ENCODE measurements at places on chromosomes 6 and 20. TPM values are rescaled to one million over a fixed set of nuclear protein-coding genes. Genes with fewer than 3 reads are reported as not detected.

The DUSP15 gene
- total RNA-seq: 4.0 TPM

DNA sequence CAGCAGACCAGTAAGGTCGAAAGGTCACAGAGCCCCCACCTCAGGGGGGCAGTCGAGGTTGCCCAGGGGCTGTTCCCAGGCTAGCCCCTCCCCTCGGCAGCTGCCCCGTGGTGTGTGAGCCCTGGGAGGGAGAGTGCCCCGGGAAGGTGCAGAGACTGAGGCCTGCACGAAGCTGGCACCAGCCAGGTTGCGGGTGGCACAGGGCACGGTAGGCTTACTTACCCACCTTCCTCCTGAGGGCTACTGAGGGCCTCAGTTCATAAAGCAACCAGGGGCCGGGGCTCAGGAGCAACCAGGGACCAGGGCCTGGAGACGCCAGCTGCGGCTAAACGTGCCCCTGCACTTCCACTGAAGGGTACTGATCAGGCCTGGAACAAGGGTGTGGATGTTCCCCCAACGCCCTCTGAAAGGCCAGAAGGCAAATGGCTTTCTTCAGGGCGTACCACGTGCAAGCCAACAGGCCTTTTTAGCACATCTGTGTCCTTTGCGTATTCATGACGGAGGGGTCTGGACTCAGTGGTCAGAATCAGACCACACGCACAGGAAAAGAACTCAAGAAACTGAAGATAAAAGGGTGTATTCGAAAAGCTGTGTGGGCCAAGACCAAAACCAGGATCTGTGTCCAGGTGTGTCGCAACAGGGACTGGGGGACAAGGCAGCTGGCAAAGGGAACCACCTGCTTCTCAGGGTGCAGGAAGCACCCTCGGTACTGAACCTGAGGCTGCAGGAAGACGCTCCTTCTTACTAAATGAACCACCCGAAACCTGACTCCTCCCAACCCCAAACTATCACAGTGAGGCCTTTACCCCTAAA, 24.5 kb upstream of the TCFL5 start:
- DNase-seq: no peak

The KCNB1 gene
- total RNA-seq: 1.9 TPM

DNA sequence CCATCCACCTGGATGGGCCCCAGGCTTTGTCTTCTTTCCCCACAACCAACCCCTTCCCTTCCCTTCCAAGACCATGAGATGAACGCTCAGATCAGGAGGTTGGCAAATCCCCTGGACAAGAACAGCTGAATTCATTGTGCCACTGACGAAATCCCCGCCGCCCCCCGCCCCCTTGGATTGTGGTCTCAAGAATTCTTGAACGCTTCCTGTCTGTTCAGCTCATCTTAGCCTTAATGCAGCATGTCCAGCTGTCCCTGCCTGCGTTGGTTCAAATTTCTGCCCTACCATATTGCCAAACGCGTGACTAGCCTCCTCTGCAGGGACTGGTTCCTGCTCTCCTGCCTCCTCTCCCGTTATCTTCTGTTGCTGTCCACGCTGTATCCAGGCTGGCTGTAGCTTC, 133.2 kb downstream of the CDH4 start:
- no peak for DNase-seq

The OLIG3 gene
- total RNA-seq: not detected

DNA sequence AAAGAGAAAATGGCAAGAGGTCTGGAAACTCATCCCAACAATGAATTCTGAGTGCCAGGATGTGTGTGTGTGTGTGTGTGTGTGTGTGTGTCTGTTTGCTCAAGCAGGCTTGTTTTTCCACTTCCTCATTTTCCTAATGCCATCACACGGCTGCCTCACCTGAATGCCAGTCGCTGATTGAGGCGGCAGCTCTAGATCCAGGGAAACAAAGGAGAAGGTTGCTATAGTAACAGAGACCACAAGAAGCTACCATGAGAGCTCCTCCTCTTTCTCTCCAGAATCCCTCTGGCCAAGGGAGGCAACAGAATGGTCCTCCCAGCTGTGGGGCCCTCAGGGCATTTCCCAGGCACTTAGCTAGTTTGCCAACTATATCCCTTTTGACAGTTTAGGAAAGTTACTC, 241.1 kb upstream of the TSHZ2 start:
- DNase-seq: no peak

DNA sequence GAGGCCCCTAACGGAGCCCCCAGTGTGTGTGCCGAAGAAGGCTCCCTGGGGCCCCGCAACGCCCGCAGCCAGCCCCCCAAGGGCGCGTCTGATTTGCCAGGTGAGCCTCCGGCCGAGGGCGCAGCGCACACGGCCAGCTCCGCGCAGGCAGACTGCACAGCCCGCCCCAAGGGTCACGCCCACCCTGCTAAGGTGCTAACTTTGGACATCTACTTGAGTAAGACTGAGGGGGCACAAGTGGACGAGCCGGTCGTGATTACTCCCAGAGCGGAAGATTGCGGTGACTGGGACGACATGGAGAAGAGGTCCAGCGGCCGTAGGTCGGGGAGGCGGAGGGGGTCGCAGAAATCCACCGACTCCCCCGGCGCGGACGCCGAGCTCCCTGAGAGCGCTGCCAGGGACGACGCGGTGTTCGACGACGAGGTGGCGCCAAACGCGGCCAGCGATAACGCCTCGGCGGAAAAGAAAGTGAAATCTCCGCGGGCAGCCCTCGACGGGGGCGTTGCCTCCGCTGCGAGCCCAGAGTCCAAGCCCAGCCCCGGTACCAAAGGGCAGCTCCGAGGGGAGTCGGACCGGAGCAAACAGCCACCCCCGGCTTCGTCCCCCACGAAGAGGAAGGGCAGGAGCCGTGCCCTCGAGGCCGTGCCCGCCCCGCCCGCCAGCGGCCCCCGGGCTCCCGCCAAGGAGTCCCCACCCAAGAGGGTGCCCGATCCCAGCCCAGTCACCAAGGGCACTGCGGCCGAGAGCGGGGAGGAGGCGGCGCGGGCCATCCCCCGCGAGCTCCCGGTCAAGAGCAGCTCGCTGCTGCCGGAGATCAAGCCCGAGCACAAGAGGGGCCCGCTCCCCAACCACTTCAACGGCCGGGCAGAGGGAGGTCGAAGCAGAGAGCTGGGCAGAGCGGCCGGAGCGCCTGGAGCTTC, 117.0 kb downstream of the RTN4IP1 start:
- DNase-seq: peak; percentile 77

GRCh38 chr6:16832043-16832567, 70.8 kb upstream of the ATXN1 start:
- no peak for DNase-seq

DNA sequence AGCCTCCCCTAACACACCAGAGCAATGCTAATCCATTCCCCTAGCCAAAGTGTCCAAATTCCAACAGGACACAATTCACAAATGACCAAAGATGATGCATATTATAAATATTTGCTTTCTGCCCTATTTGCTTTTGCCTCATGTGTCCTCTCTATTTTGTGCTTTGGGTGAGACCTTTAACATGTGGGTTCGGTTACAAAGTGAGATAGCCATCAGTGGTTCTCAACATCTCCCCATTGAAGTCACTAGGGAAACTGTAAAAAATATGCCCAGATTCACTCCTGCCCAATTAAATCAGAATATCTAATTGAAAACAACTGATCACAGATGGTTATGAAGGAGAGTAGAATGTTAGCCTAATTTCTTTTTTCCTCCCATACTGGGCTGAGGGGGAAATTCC, 159.2 kb downstream of the MTFR2 start:
- DNase-seq: no peak

The ASIP gene
- total RNA-seq: 9.5 TPM

DNA sequence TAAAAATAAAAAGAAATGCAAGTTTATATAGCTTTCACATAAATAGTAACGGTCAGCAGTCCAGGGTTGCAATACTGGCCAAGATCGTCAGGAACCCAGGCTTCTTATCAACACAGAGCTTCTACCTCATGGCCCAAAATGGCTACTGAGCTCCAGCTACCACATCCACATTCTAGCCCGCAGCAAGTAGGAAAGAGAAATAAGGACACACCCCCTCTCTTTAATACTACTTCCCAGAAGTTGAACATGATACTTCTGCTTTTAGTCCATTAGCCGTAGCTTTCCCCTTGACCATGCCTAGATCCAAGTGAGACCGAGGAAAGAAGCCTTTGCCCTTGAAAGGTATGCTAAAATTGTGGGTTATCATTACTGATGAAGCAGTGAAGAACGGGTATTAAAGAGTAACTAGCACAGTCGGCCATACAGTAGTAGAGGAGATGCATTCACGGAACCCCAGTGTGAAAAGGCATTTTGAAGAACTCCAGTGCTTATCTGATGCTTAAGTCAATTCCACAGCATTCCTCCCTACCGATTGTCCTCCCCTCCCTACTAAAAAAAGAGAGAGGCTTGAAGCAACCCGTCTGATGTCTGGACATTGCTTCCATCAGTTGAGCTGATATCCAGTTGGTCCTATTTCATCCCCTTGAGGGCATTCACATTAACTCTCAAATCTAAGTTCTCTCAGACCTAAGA, 226.9 kb upstream of the RREB1 start:
- DNase-seq: no peak

- DNase-seq: no peak
These were observed 101.3 kb downstream of the SNX5 start for GRCh38 chr20:17867131-17867925.

GRCh38 chr6:36825994-36826393, 13.2 kb downstream of the CPNE5 start:
- DNase-seq: no peak

The TMEM170B gene
- 5.4 TPM for total RNA-seq

- DNase-seq: no peak
These were observed 344.8 kb upstream of the EYS start for GRCh38 chr6:66051812-66052211.

DNA sequence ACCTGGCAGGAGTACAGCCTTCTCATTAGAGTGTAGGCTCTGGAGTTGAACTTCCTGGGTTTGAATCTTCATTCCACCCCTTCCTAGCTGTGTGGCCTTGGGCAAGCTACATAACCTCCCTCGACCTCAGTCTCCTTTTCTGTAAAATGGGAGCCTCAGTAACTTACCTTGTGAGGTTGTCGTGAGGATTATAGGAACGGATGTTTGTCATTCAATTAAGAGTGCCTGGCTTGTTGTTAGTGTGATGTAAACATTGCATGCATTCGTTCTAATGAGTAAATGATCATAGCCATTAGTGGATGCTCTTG, 45.2 kb downstream of the TOX2 start:
- no peak for DNase-seq

The FBXO9 gene
- total RNA-seq: 54.9 TPM

DNA sequence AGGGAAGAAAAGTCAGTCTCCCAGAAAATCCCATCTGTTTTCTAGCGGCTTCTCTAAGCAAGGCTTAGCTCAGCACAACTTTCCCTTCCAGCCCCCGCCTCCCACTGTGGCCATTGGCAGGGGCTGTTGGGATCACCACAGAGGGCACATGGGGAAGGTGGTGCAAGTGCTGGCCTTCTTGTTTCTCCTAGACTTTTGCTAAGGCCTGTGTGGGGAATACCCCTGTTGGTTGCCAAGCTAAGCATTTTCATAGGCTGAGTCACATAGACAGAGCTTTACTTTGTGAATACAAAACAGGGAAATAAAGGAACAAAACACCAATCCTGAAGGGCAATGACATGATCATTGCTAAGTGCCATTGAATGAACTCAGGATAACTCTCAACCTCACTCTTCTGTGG, 32.4 kb upstream of the TIAM2 start:
- DNase-seq: no peak

GRCh38 chr20:61742097-61742825, 323.4 kb downstream of the TAF4 start:
- DNase-seq: no peak

- no peak for DNase-seq
These were observed 134.5 kb upstream of the EXOC2 start for GRCh38 chr6:827431-827830.

GRCh38 chr6:21504790-21505189, 88.8 kb upstream of the SOX4 start:
- no peak for DNase-seq

The GRM1 gene
- total RNA-seq: 1.3 TPM

DNA sequence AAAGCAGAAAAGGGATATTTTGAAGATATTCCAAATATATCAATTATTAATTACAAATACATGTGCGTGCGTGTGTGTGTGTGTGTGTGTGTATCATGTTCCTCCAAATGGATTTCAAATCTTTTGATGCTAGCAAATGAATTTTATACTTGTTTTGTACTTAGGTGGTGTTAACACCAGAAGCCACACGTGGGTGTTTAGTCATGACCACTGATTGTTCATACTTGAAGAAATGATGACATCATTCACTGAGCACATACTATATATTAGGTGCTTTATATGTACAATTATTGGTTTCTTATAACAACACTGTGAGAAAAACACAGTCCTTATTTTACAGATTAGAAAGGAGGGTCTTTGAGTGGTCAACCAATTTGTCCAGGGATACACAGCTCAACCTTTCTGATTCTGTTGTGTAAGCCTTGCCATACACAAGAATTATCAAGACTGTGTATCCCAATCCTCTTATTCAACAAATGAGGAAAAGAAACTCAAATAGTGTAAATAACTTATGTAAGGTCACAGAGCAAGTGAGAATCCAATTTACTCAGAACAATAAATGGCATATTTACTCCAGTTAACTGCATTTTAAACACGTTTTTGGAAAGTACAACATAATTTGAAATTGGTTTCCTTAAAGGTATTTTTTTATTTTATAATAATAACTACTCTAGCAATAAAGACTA, 88.5 kb downstream of the BCAS1 start:
- DNase-seq: no peak

The JPH2 gene
- 182 TPM for total RNA-seq

DNA sequence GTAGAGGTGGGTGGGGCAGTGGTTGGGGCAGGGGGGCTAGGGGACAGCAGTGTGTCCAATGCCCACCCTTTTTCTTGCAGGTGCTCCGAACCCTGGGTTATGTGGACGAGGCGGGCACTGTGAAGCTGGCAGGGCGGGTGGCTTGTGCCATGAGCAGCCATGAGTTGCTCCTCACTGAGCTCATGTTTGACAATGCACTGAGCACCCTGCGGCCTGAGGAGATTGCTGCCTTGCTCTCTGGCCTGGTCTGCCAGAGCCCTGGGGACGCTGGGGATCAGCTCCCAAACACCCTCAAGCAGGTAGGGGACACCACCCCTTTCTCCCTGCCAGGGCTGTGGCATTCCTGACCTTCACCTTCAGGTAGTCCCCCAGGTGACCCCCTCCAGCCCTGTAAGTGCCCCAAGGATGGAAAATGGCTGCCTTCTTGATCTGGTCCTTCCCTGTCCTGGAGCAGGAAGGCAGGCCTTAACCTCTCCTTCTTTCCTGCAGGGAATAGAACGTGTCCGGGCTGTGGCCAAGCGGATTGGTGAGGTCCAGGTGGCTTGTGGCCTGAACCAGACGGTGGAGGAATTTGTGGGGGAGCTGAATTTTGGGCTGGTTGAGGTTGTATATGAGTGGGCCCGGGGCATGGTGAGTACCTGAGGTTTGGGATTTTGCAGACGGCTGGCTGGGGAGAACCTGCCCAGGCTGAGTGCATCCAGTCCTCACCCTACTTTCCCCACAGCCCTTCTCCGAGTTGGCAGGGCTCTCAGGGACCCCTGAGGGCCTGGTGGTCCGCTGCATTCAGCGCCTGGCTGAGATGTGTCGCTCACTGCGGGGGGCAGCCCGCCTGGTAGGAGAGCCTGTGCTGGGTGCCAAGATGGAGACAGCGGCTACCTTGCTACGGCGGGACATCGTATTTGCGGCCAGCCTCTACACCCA, 2.9 kb downstream of the DXO start:
- no peak for DNase-seq

All from left ventricle myocardium superior (tissue), 1 donor.